ENCODE measurements at places on chromosomes 13 and 19.

GRCh38 chr19:10808937-10809649 is 26.9 kb downstream of the TMED1 start:
- DNase-seq: peak; percentile 79

- no peak for DNase-seq
Observed at GRCh38 chr13:72457151-72457550, 270.3 kb downstream of the MZT1 start.

- no peak for DNase-seq
Observed at GRCh38 chr13:25266706-25267105, 20.6 kb downstream of the MTMR6 start.

GRCh38 chr13:59319276-59319675 is 844.5 kb downstream of the DIAPH3 start:
- DNase-seq: no peak

- DNase-seq: no peak
Observed at GRCh38 chr13:20106742-20107141, 54.1 kb downstream of the GJA3 start.

DNA sequence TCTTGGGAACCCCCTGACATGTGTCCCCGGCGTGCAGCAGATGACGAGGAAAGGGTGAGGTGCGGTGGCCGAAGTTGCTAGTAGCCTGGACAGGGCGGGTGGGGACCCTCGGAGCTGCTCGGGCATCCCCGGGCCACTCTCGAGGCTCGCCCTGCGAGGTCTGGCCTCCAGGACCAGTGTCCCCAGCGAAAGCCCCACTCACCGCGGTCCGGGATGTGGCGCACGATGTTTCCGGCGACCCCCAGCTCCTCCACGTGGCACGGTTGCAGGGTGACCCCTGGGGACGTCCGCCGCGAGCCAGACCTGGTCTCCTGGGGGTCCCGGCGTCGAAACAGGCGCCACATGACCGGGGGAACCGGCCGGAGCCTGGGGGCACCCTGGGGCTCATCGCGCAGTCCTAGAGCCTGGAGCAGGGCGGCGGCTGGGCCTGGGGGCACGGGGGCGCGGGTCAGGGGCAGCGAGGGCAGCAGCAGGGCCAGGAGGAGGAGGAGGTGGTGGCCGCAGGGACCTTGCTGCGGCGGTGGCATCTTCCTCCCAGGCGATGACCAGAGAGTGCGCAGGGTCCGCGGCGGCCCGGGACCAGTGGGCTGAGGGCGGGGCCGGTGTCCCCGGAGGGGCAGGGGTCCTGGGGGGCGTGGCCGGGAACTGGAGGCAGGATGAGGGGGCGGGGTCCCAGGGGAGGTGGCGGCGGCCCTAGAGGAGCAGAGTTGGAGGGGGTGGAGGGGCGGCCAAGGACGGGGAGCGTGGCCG is 26.0 kb downstream of the CERS1 start:
- DNase-seq: no peak

DNA sequence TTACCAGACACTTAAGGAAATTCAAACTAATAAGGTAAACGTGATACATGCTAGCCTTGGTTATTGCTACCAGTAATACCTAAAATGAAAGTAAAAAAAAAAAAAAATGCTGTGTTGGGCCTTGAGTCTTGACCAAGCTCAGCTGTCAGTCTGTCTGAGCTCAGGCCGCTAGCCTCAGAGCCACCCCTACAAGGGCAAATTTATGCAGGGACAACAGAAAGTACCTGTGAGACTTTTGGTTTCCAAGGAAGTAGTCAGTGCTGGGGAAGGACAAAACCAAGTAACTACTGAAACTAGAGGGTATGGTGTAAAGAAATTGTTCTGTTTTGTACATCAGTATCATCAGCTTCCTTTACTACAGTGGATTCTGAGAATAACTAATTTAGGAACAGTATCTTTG is 134.3 kb upstream of the SLITRK5 start:
- DNase-seq: no peak

- no peak for DNase-seq
Observed at GRCh38 chr13:26721251-26722121, 39.1 kb downstream of the GPR12 start.

DNA sequence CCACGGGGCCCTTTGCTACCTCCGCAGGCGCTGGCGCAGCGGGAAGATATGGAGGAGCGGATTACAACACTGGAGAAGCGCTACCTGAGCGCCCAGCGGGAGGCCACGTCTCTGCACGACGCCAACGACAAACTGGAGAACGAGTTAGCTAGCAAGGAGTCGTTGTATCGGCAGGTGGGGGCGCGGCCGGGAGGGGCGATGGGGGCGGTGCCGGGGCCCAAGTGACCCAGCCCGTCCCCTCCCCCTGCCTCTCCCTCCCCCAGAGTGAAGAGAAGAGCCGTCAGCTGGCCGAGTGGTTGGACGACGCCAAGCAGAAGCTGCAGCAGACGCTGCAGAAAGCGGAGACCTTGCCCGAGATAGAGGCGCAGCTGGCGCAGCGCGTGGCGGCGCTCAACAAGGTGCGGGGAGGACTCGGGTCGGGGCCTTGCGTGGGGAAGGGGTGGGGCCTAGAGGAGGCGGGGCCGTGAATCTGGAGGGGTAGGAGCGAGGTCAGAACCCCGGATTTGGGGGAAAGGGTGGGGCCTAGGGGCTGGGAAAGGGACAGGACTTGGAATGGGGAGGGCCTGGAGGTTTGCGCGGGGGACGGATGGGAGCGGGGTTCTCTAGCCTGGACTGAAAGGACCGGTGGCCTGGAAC is 13.7 kb downstream of the PPFIA3 start:
- DNase-seq: no peak

- DNase-seq: no peak
Observed at GRCh38 chr19:7831452-7831851, 1.4 kb downstream of the EVI5L start.

DNA sequence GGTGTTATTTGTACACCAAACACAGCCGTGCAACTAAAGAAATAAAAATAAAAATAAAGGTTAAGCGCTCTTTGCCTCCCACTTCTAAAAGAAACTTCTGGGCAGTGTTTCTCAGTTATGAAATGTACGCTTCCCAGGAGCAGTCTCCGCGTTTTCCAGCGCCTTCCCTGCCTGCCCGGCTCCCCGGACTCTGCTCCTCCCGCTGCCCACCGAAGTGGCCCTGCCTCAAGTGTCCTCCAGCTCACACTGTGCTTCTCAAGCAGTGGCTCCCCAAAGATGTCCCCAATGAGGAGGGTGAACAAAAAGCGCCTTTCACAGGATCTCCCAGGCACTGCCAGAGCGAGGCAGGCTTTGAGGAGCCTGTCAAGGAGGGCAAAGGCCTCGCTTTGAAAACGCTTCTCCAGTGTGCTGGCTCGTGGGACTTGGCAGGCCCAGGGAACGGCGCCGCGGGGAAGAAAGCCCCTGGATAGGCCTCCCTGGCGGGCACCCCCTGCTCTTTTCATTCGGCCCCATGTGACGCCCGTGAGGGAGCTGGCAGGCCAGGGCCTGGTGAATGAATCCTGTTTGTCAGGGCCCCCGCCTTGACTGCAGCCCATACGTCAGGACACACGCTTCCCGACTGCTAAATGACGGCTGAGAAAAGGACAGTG is 187.1 kb downstream of the FOXO1 start:
- no peak for DNase-seq

GRCh38 chr13:61247149-61247936 is 168.3 kb downstream of the PCDH20 start:
- no peak for DNase-seq

GRCh38 chr19:31339411-31339810 is 9.8 kb downstream of the TSHZ3 start:
- no peak for DNase-seq

DNA sequence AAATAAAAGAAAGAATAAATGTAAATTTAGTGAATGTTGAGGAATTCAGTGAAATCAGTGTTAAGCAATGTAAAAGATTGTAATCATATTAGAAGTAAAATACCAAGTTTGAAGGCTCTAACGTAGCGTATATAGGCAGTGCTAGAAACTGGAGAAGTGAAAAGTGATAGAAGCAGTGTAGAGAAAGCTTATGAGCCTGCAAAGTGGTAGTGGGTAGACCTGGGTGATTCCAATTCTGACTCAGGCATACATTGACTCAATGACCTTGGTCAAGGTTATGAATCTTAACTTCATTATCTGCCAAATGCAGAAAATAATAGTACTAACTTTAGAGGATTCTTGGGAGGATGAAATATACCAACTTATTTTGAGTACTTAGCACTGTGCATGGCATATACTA is 4.1 kb downstream of the SLC10A2 start:
- no peak for DNase-seq

All from foreskin keratinocyte (primary cell).